ENCODE measurements at places on chromosomes 5 and 9. TPM values are rescaled to one million over a fixed set of nuclear protein-coding genes. Genes with fewer than 3 reads are reported as not detected.

DNA sequence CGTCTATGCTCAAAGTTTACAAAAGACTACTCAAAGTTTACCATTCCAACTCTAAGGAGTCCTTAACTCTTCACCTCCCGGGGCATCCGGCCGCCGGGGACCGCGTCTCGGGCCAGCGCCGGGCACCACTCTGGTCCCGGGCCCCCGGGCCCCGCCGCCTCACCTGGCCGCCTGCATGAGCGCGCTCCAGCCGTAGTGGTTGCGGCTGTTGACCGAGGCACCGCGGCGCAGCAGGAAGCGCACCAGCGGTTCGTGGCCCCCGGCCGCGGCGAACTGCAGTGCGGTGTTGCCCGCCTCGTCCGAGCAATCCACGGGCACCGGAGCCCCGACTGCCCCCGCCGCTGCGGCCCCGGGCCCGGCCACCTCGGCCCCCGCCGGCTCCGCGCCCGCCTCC is 388 bp downstream of the ANKS6 start:
- DNase-seq, result no peak

DNA sequence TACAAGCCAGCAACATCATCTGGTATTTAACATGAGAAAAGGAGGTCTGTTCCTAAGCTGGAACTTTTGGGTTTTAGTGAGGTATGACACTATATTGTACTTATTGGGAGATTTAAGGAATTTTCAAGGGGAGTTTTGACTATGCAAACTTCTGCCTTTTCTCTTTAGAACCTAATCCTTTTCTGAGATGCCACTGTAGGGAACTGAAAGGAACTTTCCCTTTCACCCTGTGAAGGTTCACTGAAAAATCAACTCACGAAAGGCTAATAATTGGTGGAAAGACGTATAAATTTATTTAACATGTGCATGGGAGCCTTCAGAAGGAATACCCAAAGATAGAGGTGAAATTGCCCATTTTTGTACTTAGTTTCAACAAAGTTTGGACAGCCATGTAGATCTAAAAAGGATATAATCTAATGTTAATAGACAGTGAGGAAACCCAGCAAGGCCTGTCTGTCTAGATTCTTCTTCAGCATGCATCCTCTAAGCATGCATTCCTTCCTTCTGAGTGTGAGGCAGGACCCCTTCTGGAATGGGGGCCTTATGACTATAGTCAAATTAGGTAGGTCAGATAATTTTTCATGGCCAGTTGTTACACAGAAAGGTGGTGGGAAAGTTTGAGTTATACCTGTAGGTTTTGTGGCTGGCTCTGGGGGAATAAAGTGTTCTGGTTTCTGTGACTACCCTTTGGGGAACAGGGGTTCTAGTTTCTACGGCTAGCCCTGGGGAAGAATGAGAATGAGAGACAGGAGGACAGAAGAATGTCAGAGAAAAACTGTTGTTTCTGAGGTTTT is 200.3 kb downstream of the C9orf152 start:
- no peak for DNase-seq

GRCh38 chr9:125444166-125444565 is 182.5 kb downstream of the GAPVD1 start:
- no peak for DNase-seq

The DIRAS2 gene
- 1.9 TPM for total RNA-seq

GRCh38 chr9:75064307-75065025 is 23.5 kb downstream of the NMRK1 start:
- no peak for DNase-seq

The SYNPO gene
- total RNA-seq, result 3.9 TPM

DNA sequence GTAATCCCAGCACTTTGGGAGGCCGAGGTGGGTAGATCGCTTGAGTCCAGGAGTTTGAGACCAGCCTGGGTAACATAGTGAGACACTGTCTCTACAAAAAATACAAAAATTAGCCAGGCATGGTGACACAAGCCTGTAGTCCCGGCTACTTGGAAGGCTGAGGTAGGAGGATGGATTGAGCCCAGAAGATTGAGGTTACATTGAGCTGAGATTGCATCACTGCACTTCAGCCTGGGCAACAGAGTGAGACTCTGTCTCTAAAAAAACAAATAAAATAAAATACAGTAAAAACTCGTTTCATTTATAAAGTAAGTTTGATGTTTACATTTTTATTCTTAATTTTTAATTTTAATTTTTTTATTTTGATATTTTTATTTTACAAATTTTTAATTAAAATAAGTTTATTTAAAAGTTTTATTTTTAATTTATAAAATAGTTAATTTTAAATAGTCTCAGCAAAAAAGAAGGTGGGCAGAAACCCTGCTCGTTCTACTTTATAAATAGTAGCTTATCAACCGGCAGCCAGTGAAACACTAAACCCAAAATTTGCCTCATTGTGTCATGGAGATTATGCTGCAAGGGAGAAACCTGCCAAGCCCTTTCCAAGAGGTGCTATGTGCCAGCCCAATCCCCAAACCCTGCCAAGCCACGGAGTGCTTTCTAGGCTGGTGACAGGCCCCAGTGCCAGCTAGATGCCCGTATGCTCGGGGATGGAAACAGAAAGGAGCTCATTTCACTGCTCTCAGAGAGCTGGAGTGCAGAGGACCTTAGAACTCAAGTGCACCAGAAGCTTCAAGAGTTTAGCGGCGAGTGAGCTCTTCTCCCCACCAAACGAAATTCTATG is 38.9 kb downstream of the SERINC5 start:
- no peak for DNase-seq

GRCh38 chr5:133425222-133425621 is 187.1 kb downstream of the FSTL4 start:
- DNase-seq, result no peak

DNA sequence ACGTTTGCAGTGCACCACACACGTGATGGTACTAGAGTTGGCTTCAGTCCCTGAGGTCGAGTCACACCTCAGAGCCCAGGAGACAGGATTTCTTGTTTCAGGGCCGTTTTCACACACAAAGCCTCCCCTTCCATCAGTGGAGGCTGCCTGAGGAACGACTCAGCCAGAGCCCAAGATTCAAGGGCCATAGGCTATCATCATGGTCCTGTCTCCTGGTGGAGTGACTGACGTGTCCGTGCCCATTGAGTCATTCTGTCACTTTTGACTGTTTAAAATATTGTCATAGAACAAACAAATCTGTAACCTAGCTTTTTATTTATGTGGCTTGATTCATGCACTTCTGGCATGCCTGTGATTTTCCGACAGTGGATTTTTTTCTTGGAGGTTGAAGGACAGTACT is 28.3 kb downstream of the CAMK2A start:
- DNase-seq, result no peak

GRCh38 chr9:69760278-69760610 is 433 bp upstream of the PTAR1 start:
- DNase-seq, result no peak

DNA sequence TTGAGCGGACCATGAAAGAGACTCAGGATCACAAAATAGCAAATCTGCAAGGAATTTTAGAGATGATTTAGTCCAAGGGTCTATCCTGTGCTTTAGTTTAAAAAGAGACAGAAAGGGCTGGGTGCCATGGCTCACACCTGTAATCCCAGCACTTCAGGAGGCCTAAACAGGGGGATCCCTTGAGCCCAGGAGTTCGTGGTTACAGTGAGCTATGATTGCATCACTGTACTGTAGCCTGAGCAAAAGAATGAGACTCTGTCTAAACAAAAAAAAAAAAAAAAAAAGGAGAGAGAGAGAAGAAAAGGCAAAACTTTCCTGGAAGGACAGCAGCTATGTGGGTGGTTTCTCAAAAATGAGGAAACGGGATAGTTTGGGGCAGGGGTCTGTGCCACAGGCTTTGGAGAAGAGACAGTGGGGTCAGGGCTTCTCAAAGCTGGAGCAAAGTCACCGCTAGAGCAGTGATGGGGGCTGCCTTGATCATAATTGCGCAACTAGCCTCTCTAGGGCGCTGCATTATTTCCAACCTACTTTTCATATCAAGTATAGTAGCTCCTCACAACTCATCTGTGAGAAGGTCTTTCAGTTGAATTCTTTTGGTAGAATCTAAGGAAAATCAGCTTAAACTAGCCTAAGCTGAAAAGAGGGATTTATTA is 8.5 kb upstream of the ANKH start:
- no peak for DNase-seq

DNA sequence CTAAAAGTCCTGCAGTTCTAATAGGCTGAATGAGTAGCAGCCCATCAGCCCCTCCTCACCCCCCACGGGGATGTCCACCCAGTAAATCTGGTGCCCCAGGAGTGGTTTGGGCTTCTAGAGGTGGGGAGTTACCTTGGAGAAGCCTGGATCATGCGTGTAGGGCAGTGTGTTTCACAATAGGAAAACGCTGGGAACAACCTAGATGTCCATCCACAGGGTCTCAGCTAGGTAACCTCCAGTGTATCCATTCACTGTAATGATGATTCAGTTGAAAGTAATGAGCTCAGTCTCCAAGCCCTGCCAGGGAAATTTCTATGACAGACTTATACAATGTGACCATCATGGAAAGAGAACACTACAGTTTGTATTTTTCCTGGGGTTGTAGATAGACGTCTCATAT is 51.8 kb downstream of the NDST1 start:
- no peak for DNase-seq

- DNase-seq, result no peak
Measured at GRCh38 chr9:107755246-107755645, 265.7 kb upstream of the KLF4 start.

DNA sequence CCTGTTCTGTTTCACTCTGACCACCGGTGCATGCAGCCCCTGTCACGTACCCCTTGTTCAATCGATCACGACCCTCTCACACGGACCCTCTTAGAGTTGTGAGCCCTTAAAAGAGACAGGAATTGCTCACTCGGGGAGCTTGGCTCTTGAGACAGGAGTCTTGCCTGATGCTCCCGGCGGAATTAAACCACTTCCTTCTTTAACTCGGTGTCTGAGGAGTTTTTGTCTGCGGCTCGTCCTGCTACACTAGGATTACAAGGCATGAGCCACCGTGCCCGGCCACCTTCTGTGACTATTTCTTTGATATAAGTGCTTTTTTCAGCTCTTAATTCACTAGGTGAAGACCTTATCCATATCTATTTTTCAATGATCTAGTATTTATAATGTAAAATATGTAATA is 167.5 kb downstream of the TTC39B start:
- DNase-seq, result no peak

- DNase-seq, result no peak
Measured at GRCh38 chr5:159601216-159601615, 270.9 kb upstream of the IL12B start.

The TBCA gene
- 76.8 TPM for total RNA-seq

The SCAI gene
- total RNA-seq, result 14.3 TPM

- no peak for DNase-seq
Measured at GRCh38 chr9:118059484-118060278, 355.5 kb downstream of the TLR4 start.

- no peak for DNase-seq
Measured at GRCh38 chr5:137221943-137222342, 277.2 kb downstream of the SPOCK1 start.

- DNase-seq, result no peak
Measured at GRCh38 chr9:91073049-91073810, 271.6 kb downstream of the SYK start.

The SPINK6 gene
- total RNA-seq, result not detected

GRCh38 chr5:35856765-35857351 is at the start of gene IL7R:
TSS of gene IL7R (plus strand) at chr5:35856891. CDS start at chr5:35856978, 87 bp downstream.
- DNase-seq, result no peak

GRCh38 chr5:61275841-61276240 is 56.2 kb upstream of the ZSWIM6 start:
- no peak for DNase-seq

GRCh38 chr9:97501177-97501971 is at the start of gene TMOD1:
TSS of gene TMOD1 (plus strand) at chr9:97501666. CDS start at chr9:97524189, 22,523 bp downstream.
- no peak for DNase-seq

- no peak for DNase-seq
Measured at GRCh38 chr9:89880161-89880560, 275.3 kb downstream of the GADD45G start.

DNA sequence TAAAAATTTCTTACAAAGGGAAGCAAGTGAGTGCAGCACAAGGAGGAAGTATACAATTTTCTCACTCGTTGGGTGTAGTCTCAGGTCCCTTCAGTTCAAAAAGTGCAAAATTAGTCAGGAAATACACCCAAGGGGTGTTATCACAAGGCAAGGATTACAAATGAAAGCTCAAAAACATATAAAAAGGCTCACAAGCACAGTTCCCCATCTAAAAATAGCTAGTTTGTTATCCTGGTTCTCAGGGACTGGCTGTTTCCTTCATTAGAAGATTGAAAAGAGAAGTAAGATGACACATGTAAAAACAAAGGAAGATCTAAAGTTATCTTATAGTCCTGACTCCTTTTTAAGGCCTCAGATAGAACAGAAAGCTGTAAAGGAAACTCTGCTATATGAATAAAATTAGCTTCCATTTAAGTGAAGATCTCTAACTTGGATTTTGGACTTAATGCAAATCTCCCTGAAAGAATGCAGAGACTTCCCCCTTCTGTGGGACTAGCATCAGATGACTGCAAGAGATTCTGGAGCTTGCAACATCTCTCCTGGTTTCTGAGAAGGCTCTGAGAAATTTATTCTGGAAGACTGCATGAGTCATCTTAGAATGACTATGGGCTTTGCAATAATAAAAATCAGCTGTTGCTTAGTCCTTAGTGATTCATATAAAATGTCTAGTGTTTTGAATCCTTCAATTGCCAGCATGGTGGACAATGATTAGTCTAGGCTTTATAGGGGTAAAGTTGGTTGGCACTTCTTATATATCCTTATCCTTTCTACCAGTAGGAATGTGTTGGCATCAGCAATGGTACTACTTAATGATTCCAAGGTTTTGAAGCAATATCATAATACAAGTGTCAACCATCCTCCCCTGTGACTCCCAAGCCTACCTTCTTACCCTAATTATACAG is 25.4 kb downstream of the DAB2 start:
- DNase-seq, result peak; percentile 78

GRCh38 chr9:130303613-130304055 is 38.1 kb downstream of the HMCN2 start:
- no peak for DNase-seq

GRCh38 chr9:114021578-114021977 is 56.5 kb downstream of the AMBP start:
- no peak for DNase-seq

- no peak for DNase-seq
Measured at GRCh38 chr9:72012646-72013045, 47.8 kb downstream of the C9orf57 start.

The GPR151 gene
- not detected for total RNA-seq
